DMS153 (cell line): ENCODE measurements at places on chromosomes 1 and 21.
A peak's percentile ranks its signal among the peaks of the same experiment; 100 is the strongest.

DNA sequence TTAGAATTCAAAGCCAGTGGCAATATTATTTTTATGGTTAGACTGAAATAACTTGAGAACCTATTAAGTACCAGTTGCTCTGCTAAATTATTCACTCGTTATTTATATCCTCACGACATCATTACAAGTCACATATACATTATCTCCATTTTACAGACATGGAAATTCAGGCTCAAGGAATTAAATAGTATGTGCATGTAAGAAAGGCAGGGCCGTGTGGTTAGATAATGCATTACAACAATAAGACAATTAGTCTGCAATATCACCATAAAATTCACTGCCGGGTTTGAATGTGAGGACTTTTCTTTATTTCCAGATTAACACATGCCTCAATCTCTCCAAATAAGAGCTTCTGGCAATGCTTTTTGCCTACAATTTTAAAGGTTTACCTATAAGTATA, 523.4 kb downstream of the PTBP2 start:
- DNase-seq, result no peak

GRCh38 chr1:201083741-201084140, 28.5 kb downstream of the CACNA1S start:
- no peak for DNase-seq

DNA sequence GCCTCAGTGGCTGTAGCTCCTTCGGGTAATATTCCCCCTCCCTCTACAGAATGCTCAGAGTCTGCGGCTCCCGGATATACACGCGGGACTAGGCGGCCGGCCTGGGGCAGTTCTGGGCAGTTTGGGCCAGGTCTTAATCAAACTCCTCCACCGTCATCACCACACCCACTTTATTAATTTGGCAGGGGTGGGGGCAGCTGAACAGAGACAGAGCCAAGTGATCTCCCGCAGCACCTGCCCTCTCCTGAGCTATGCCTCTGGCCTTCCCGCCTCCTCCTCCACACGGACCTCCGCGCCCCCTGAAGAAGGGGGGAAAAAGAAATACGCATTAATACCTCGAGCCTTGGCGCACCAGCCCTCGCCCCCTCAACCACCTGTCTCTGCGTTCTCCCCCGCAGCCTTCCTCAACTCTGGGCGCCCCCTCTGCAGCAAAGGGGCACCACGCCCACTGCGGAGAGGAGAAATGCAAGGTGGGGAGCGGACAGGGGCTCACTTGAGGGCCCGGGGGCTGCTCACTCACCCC, 42.6 kb downstream of the CD34 start:
- peak; percentile 11 for DNase-seq

DNA sequence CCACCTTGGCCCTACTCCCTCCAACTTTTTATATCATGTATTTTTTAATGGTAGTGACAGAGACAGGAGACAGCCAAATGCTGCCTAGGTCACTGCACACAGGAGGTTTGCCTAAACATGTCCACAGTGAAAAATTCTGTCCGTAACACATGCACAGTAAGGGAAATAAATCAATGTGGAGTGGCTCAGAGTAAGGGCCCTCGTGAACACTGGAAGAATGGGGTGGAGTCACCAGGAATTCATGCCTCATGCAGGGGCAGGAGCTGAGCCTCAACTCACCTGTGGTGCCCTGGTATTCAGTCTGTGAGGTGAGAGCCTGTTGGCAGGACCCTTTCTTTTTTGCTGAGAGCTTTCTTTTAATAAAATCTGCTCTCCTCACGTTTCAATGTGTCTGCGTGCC, 289.1 kb downstream of the TGFB2 start:
- DNase-seq, result no peak

GRCh38 chr1:168243636-168244212, 17.9 kb downstream of the SFT2D2 start:
- no peak for DNase-seq
